ENCODE measurements at places on chromosomes 13 and 19. TPM values are rescaled to one million over a fixed set of nuclear protein-coding genes. Genes with fewer than 3 reads are reported as not detected.

The LILRB4 gene
- total RNA-seq: 11.8 TPM

The TNFRSF19 gene
- 45.7 TPM for total RNA-seq

The NTN5 gene
- total RNA-seq: 0.21 TPM

The TNFSF9 gene
- total RNA-seq: 0.71 TPM

DNA sequence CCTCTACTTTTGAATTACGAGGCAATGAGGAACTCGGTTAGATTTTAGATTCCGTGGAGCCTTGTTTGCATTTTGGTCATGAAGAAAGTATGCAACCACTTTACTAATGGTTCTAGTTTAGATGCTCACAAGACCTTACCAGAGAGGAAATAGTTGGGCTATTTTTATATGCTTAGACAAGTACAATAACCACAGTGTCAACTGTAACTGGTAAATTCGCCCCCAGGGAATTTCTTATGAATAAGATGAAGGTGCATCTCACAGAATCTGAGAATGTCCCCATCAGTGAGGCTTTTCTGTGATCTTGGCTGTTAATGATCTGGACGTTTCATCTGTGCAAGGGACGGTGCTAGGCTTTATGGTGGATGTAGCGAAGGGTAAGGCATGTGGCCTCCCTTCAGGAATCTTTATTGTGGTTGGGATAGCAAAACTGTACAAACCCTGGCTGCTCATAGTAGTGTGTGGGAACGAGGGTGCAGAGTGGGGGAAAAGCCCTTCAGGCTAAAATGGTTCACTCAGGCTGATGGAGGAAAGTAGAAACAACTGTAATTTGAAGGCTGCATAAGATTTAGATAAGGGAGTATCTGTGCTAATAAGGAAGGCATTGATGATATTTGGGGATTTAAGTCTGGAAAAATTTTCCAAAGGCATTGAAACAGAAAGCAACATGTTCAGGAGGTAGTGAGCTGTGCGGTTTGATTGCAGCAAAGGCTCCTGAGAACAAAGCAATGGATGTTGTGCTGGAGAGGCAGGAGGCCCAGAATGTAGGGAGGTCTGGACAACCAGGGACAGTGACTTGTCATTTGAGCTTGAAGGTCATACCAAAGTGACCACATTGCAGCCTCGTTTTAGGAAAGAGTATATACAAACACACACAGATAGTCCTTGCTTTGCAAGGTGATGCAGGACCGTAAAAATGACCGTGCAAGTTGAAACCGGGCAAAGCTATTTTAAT lies 28.4 kb downstream of the UBAC2 start:
- DNase-seq: no peak

- DNase-seq: no peak
These were observed 3.7 kb upstream of the ZNF444 start for GRCh38 chr19:56137405-56137804.

- no peak for DNase-seq
These were observed 69.5 kb upstream of the ZDHHC20 start for GRCh38 chr13:21528616-21529015.

DNA sequence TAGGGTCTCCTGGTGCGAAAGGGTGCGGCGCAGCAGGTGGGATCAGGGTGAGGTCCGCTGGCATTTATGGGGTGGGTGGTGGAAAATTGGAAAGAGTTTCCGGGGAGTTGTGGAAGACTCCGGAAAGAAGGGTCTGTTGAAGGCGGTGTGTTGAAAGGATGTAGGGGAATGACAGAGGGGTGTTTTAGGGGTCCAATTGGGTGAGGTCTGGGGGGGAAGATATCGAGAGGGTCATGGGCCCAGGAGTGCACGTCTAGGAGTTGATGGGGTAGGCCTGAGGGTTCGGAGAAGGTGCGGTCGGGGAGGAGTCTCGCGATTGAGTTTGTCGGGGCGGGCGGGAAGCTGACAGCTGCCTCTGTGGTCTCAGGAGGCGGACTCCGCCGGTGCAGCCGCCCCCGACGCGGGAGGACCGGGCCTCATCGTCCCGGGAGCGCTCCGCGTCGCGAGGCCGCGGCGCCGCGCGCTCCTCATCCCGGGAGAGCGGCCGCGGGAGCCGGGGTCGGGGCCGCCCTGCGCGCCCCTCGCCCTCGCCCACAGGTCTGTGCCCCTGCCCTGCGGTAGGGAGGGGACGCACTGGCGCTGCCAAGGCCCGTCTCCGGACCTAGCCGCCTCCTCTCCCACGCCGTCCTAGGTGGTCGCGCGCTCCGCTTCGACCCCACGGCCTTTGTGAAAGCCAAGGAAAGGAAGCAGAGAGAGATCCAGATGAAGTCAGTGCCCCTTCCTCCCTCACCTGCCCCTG lies 7.0 kb downstream of the PGLYRP1 start:
- no peak for DNase-seq

DNA sequence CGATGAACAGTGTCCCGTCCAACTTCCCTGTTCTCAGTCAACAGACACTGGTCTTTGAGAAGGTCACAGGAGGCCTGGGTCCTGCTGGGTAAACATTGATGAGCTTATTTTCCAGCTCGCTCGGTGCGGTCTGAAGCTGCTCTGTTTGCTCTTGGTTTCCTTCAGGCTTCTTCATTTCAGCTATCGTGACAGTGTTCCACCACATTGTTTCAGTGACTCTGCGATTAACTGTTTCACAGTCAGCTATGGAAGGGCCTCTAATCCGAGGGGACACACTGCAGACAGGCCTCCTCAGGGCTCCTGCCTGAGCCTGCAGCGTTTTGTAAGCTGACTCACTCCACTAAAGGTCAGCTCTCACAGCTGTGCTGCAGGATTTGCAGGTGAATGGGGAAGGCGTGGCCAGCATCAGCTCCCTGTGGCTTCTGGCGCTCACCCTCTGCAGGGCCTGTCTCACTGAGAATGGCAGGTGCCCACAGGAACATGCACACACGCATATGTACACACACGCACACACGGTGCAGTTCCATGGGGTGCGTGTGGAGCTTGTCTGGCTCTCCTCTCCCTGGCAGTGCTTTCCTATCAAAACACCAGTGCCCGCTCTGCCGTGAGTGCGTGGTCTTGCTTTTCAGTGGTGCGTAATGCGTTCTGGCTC lies 62.9 kb upstream of the MCF2L start:
- no peak for DNase-seq
